ENCODE measurements at places on chromosomes 2 and 18.
A peak's percentile ranks its signal among the peaks of the same experiment; 100 is the strongest.

GRCh38 chr2:2057125-2057721, 273.9 kb downstream of the MYT1L start:
- DNase-seq, result peak; percentile 18

- no peak for DNase-seq
Measured at GRCh38 chr2:70775141-70775540, 7.1 kb upstream of the ADD2 start.

- peak; percentile 44 for DNase-seq
Measured at GRCh38 chr2:148813603-148814065, 61.4 kb upstream of the KIF5C start.

DNA sequence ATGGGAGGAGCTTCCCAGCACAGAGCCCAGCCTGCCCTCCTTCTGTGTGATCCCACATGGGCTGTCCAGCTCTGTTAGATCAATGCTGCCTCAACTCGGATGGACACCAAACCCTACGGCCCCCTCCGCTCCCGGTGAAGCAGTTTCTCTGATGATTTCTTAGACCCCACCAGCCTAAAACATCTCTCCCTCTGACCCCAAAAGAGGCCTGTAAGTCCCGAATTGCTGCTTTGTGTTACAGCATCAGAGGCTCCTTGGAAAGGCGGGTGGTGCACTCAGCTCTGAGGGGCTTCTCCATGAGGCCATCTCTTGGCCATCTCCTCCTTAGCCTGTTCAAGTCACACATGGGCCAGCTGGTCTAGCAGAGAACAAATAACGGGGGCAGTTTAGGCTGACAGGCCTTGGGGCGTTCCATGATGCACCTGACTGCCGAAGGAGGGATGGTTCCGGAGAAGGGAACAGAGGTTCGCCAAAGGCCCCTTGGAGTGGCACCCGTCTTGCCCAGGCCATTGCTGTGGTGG, 240.7 kb downstream of the SH3RF3 start:
- DNase-seq, result no peak

GRCh38 chr2:54773233-54773632, 49.8 kb downstream of the EML6 start:
- DNase-seq, result no peak

GRCh38 chr2:79159653-79160052, at the start of gene REG3A:
Gene REG3A (minus strand): TSS chr2:79159753. CDS start chr2:79159405, 348 bp downstream.
- no peak for DNase-seq

DNA sequence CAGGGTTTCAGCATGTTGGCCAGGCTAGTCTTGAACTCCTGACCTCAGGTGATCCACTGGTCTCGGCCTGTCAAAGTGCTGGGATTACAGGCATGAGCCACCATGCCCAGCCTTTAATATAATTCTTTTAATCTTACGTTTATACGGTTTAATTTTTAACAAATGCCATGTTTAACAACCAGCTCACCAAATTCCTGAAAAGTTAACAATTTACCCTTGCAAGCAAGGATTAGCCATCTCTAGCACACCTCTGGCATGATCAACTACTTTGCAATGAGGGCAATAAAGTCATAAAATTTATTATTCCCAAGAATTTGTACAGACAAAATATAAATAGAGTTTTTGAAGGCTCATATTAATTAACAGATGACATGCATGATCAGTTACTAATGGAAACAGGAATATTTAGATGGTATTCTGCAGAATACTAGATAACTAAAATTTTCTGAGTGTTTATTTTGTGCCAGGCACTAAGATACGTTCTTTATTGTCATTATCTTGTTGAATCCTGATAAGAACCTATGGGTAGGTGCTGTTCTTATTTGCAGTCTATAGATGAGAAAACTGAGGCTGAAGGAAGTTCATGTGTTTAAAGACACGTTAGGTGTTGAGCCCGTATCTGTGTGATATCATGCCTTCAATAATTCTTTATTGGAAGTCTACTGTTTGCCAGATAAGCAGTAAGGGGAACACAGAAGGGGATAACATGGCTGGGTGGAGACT, 190.1 kb downstream of the CDCA7 start:
- DNase-seq, result no peak

DNA sequence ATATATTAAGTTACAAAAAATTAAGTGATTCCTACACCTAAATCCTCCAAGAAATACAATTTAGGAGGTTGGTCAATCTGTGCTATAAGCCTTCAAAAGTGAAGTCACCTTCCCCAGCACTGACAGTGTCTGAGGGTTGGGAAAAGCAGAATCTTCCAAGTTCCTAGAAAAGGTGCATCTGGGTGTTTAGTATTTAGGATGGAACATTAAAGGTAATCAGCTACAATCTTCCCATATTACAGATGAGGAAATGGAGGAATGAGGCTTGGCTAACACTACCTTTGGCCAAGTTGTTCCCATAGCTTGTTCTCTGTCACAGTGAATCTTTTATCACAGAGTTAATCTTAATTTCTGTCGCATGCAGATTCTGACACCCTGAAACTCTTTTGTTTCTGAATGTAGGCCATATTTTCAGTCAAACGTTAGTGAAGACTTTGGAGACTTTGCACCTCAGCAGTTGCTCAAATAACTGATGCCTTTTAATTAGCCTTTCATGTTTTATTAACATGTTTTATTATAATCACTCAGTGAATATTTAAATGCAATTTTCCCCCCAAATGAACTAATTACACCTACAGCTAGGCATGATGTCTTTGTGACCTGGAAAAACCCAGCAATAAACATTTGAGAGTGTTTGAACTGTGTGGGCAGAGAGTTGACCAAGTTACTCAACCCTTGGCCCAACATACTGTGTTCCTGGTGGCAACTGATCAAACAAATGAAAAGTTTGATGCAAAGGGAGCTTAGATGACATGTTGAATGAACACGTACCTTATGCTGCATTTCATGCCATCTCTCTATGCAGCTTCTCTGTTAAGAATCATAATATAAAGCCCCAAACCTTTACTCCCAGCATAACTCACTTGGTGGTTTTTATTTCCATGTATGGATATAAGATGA, 17.6 kb downstream of the FN1 start:
- no peak for DNase-seq

GRCh38 chr18:41845563-41845962, 109.5 kb upstream of the PIK3C3 start:
- DNase-seq, result no peak

- DNase-seq, result no peak
Measured at GRCh38 chr2:223494942-223495341, 107.2 kb downstream of the SCG2 start.

DNA sequence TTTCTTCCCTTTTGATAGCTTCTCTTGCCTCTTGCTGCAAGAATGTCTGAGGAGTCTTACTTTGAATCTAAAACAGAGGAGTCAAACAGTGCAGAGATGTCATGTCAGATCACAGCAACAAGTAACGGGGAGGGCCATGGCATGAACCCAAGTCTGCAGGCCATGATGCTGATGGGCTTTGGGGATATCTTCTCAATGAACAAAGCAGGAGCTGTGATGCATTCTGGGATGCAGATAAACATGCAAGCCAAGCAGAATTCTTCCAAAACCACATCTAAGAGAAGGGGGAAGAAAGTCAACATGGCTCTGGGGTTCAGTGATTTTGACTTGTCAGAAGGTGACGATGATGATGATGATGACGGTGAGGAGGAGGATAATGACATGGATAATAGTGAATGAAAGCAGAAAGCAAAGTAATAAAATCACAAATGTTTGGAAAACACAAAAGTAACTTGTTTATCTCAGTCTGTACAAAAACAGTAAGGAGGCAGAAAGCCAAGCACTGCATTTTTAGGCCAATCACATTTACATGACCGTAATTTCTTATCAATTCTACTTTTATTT, 133.5 kb upstream of the CDCA7 start:
- no peak for DNase-seq

DNA sequence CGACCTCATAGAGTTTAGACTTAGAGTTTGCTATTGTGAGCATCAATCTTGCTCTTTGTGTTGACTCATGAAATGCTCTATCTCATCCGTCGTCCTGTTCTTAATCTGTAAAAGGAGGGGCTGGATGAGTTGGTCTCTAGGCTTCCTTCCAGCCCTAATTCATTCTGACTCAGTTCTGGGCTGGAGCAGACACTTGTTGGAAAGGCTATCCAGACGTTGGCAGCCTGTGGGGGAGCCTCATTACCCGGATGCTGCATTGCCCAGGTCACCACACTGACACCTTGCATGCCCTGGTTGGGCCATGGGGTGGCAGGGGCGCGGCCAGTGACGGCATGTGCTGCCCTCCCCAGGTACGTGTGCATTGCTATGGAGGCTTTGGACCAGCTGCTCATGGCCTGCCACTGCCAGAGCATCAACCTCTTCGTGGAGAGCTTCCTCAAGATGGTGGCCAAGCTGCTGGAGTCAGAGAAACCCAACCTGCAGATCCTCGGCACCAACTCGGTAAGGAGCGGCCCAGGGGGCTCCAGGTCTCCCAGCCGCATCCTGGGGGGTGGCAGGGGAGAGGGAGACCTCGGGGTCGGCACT, 61.5 kb downstream of the EFR3B start:
- no peak for DNase-seq

- DNase-seq, result no peak
Measured at GRCh38 chr2:201363857-201364560, 6.9 kb upstream of the FLACC1 start.
